ENCODE measurements at places on chromosomes 5 and 9.
A peak's percentile ranks its signal among the peaks of the same experiment; 100 is the strongest.

GRCh38 chr5:106658150-106658549 lies 1012.6 kb downstream of the EFNA5 start:
- no peak for DNase-seq

GRCh38 chr5:170420806-170421412 lies 31.7 kb upstream of the KCNMB1 start:
- peak; percentile 77 for DNase-seq

GRCh38 chr9:137879566-137880150 lies 2.1 kb downstream of the CACNA1B start:
- DNase-seq = no peak

GRCh38 chr9:121285835-121286687 lies 18.1 kb downstream of the GSN start:
- peak; percentile 82 for DNase-seq

GRCh38 chr9:103319979-103320378 lies 324.8 kb downstream of the CYLC2 start:
- DNase-seq = no peak

DNA sequence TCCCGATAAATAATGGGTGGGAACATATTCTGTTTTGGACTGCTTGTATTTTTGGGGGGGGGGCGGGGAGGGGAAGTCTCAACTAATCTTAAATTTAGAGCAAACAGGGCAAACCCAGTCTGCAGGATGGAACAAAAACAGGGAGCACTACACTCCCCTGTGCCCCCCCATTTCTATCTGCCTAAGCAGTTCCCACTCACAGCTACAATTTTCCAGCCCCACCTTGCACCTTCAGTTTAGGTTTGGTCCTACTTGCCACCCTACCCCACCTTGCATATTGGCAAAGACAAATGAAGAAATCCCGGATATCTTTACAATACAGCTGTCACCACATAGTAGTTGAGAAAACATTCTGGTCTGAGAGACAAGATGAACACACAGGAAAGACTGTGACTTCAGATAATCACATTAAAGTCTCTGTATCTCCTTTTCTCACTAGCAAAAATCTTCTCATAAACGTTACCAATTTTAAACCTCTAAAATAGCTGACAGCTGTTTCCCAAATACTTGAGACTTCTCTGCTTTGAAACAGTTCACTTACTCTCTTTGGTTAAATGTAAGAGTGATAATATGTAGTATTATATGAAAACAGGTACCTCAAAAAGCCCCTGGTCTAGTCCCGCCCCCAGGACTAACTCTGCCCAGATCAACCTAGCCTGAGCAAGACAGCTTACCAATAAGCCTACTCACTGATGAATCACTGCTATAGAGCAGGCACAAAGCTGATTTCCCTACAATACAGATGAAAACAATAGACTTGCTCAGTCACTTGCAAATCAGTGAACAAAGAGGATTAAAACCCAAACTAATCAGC lies 5.2 kb upstream of the RAPGEF6 start:
- no peak for DNase-seq

GRCh38 chr5:101977729-101978345 lies 318.2 kb downstream of the SLCO4C1 start:
- peak; percentile 55 for DNase-seq

- DNase-seq = no peak
These were observed 18.0 kb downstream of the KLF4 start for GRCh38 chr9:107471552-107471951.

- DNase-seq = no peak
These were observed 271.9 kb downstream of the SLIT3 start for GRCh38 chr5:169029037-169029436.

DNA sequence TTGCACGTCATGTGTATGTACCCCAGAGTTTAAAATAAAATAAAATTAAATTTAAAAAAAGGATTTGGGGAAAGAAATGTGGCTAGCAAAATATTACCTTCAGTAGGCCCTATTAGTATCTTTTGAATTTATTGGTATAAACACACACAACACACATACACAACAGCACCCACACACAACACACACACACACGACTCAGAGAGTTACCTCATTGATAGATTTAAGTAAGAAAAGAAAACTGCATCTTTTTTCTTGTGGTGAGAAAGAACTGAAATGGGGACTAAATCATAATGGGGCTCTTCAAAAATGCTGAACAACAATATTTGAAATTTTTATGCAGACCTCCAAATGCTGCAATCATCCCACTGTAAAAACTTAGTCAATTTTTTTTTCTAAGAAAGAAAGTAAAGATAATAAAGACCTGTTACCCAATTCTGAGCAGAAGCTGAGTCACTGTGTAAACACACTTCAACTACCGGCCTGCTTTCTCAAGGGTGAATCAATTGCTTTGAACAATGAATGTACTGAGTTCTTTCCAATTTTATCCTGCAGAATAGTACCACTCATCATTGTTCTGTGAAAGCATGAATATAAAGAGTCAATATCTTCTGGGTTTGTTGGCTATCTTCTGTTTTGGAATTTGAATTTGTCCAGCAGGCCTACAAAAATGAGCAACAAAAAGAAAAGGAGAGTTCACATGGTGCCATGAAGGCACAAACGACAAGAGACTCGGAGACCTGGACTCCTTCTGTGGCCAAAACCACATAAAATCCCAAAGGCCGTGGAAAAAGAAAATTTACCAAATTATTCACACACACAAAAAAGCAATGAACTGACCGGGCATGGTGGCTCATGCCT lies 57.9 kb upstream of the CCNG1 start:
- peak; percentile 42 for DNase-seq

DNA sequence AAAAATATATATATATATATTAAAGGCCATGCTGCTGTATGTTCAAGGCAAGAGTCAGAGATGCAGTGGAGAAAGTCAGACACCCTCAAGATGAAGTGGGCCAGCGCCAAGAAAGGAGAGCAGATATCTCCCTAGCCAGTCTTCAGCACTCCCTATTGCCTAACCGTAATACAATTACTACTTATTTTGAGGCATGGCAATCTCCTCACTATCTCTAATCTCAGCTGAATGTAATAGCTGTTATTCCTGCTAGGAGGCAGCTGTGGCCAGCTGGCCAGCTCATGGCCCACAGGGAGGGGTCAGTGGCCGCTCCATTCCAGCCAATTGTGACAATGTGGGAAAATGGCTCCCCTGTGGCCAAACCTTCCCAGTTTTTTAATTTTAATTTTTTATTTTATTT lies 87.5 kb upstream of the FBXW11 start:
- no peak for DNase-seq

DNA sequence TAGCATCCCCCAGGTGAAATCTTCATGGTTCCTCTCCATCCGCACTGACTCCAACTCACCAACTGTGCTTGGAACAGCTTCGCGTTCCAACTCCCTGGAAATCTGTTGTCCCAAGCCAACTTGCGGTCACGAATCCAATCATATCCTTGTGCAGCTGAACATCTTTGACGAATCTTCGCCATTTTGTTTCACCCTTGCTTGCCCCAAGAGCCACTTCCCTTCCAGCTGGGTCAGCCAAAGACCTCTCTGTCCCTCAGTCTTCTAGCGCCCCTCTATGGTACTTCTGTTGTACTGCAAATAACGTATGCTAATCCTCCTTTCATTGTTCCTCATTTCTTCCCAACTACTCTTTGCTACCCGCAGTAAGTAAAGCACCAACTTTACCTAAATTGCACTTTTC lies 61.0 kb upstream of the TARS1 start:
- peak; percentile 66 for DNase-seq

GRCh38 chr9:36118706-36119105 lies 17.8 kb upstream of the GLIPR2 start:
- no peak for DNase-seq

DNA sequence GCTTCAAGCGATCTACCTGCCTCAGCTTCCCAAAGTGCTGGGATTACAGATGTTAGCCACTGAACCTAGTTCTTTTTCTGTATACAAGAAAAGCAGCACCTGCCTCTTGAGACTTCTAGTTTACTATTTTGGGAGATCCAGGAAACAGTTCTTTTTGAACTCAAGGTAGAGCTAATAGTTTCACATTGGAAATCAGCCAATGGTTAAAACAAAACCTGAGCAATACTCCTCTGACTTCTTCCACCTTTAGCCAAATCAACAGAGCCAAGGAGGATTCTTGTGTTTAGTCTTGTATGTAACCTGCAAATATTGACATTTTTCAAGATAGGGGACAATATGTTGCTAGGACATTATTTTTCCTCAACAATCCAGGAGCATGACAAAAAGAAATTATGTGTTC lies 349.4 kb downstream of the SH3GL2 start:
- no peak for DNase-seq

- no peak for DNase-seq
These were observed 32.0 kb downstream of the CKMT2 start for GRCh38 chr5:81265101-81265500.

DNA sequence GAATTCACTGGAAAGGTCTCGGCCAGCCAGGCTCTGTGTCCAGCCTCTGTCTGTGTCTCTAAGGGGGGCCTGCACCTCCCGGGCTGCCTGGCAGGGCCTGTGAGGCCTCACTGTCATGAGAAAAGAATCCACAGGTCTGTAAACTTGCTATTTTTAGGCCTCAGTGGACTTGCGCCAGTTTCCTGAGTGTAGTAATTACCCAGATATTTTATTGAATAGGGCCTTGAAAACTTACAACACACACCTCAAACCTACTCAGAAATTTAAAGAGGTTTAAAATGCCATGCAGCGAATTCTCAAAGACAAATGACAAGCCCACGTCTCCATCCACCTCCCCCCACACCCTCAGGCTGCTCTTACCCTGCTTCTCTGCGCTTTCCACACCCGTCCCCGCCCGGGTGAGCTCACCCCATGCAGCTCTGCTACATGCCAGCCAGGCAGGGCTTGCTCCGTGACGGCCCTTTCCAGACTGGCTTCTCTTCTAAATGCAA lies 8.8 kb upstream of the TENT4A start:
- peak; percentile 26 for DNase-seq

DNA sequence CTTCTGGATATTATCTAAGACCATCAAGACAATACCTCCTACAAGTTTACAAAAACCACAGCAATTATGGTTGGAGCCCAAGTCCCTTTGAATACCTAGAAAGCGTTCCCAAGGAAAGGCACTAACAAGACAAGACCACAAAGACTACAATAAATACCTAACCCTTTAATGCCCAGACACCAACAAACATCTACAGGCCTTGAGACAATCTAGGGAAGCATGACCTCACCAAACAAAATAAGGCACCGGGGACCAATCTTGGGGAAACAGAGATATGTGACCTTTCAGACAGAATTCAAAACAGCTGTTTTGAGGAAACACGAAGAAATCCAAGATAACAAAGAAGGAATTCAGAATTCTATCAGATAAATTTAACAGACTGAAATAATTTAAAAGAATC lies 37.8 kb downstream of the OXCT1 start:
- DNase-seq = no peak

DNA sequence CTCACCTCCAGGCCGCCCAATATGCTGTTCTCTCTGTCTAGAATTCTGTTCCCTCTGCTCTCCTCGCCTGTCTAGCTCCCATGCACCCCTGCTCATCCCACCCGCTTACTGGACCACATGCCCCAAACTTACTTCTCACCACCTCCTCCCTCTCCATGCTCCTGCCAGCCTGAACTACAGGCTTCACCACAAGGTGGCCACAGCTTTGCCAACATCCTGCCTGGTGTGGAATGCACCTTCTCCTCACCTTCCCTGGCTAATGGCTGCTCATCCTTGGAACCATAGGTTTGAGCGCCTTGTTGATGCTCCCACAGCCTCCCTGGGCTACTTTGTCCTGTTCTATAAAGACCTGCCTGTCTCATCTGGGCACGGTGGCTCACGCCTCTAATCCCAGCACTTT lies 9.6 kb downstream of the LAMC3 start:
- DNase-seq = no peak

GRCh38 chr9:8649160-8649559 lies 849.6 kb upstream of the DMAC1 start:
- peak; percentile 81 for DNase-seq

DNA sequence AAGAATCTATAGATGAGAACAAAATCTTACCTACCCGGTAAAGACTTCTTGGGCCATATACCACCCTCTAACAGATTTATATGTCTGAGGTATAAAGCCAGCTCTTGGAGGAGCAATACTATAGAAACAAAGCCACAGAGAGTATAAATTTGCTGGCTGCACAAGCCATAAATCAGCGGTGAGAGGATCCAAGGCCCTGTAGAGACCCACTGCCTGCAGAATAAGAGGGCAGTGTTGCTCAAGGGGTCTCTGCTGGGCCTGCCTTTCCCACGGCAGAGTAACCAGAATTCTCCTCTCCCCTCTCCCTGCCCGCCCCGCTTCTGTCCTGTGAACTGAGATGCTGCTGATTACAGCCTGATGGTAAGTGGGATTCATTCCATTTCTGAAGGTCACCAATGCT lies 89.2 kb downstream of the NDFIP1 start:
- DNase-seq = no peak

GRCh38 chr5:105506692-105507277 lies 1944.2 kb upstream of the NUDT12 start:
- no peak for DNase-seq

DNA sequence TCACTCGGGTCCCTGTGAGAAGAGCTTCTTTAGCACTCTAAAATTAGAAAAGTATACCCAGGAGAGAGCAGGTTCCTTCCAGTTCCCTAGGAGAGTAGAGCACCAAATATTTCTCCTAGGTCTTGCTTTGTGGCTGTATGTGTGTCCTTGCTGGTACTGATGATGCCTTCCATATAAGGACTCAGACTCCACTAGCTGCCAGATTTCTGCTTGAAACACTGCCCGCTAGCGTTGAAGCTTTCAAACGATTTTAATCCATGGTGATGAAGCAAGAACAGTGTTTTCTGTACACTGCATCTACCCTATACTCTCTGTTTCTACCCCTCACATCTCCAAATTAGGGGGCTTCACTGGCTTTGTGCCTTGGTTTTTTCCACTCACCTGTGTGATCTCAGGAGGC lies 2.4 kb upstream of the SMC2 start:
- DNase-seq = peak; percentile 38

- no peak for DNase-seq
These were observed 33.5 kb downstream of the ELOVL7 start for GRCh38 chr5:60810438-60811085.

GRCh38 chr5:6788439-6788838 lies 75.2 kb downstream of the TENT4A start:
- DNase-seq = no peak

DNA sequence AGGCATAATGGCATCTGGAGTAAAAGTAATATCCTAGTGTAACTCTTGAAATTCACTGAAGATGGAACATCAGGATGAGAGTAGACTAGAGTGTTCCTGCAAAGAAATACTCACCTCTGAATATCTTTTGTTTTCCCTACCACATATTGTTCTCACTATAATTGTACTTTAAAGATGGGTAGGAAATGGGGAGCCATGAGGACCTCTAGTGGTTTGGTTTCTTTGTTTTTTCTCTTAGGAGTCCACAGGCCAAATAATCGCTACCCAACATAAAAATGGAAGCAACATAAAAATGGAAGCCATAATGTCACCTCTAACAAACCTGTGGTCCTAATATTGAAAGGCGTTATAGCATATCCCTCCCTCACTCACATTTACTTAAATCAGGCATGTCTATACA lies 2375.8 kb downstream of the MAT2B start:
- DNase-seq = no peak

GRCh38 chr9:137707361-137707760 lies 88.6 kb downstream of the EHMT1 start:
- no peak for DNase-seq

- DNase-seq = no peak
These were observed 117.6 kb downstream of the PIP5K1B start for GRCh38 chr9:68822596-68823165.
